DMS53 (cell line): ENCODE measurements at places on chromosomes 11 and 22.

DNA sequence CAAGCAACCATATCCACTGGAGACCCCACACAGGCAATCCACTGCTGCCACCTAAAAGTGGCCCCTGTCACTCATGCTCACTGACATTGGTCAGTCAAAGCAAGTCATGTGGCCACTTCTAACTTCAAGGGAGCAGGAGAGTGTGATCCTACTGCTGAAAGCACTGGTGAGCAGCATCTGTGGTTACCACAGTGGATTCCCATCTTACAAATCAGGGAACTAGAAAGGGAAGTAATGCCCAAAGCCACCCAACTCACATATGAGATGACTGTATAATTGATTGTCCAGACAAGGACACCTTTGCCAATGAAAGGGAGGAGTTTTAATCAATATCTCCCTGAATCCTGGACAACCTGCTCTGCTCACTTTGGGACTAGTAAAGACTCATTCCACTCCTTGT is 17.7 kb downstream of the RCN1 start:
- no peak for DNase-seq

DNA sequence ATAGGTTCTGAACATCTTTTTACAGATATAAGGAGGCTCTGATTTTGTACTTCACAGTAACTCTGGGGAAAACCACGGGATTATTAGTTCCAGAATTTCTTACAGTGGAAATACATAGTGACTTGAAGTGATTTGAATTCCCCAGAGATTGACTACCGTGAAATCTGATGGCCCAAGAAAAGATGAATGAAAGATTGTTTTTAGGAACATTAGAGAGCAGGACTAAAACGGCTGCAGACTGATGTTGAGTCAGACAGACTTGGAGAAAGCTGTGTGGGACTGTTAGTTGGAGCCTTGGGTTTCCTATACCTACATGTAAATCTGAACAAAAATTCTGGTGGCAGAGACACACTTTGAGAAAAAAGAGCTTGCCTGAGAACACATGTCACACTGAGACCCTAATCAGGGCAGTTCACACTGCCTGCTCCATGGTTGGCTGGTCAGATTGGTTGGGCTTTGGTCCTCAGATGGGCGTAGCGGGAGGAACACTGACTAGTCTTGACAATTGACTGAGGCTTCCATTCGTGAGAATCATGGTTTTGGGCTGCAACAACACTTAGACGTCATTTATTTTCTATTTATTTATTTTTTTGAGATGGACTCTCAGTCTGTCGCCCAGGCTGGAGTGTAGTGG is 6.8 kb downstream of the PPP6R3 start:
- DNase-seq, result no peak

DNA sequence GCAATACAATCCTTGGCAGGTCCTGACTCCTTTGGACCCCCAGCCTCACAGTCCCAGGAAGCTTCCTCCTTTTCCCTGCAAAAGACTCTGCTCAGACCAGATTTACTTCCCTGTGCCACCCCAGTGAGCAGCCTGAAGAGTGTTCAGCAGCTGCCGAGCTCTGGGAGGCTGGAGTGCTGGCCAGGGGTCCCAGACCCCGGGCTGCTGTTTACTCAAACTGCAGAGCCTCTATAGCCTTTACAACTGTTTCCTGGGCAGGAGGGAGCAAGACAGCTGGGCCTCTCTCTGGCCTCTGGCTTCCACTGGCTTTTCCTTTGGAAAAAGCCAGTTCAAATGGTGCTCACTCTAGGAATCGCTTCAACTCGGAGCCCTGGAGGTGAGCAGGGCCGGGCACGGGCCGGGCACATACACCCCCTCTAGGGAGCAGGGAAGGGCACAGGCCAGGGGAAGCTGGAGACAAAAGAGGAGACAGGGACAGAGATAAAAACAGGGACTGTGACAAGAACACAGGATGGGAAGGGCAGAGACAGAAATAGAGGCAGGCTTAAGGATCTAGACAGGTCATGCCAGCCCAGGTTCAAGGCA is 932 bp downstream of the IRAG1 start:
- DNase-seq, result no peak

- no peak for DNase-seq
These were observed 53.2 kb downstream of the ALX4 start for GRCh38 chr11:44256673-44257291.

DNA sequence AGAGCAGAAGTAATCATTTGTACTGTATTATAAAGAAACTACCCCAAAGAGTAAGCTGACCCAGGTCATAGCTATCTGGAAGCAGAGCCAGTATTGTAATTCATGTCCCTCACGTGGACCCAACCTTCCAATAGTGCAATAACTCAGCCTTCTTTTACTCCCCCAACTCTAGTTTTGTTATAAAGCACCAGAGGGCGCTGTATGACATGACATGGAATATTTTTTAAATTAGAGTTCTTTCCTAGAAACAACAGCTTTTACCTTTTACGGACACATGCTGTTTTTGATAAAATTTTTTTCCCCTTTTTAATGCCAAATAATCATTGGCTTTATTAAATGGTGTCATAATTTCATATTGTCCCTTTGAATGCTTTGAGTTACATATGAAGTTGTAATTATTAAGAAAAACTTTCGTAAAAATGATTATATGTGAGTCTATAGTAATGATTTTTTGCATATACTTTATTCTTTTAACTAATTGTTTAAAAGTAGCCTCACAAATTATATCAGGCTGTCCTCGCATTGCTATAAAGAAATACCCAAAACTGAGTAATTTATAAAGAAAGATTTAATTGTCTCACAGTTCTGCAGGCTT is 76.9 kb downstream of the DKK3 start:
- peak; percentile 79 for DNase-seq

DNA sequence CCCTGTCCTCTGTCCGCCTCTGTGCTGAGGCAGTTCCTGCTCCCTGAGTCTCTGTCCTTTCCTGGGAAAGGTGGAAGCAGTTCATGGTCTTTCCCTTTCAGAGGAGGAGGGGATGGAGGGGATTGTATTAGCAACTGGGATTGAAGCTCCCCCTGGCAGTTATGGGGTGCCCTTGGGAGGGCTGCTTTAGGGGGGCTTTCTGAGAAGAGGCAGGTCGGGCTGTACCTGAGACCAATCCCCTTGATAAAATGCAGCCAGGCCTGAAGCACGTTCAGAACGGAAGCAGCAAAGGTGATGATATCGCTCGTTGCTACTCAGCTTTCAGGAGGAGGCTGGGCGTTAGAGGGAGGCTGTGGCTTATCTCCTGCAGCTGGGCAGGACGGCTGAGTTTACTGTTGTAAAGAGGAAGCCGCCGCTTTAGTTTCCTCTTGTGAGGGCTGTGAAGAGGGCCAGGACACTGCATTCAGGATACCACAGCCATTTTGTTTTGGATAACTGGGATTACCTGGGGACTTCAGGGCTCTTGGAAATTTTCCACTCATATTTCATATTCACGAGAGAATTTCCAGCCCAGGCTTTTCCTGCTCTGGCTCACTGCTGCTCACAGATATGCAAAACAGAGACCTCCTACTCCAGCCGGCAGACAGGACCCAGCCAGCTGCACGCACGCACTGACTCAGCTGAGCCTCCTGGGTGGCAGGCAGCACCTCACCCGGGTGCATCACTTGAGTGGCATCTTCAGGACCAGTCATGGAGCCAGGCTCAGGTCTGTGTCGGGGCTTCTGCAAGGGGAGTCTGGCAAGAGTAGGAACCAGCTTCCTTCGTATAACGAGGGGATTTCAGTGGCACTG is 798 bp downstream of the AMPD3 start:
- peak; percentile 93 for DNase-seq
